ENCODE measurements at places on chromosomes 5 and 9. TPM values are rescaled to one million over a fixed set of nuclear protein-coding genes. Genes with fewer than 3 reads are reported as not detected.

The LCN10 gene
- total RNA-seq = 9.2 TPM

- peak; percentile 82 for DNase-seq
Observed at GRCh38 chr9:137989999-137990715, 112.6 kb downstream of the CACNA1B start.

The PCDHGA4 gene
- 4.7 TPM for total RNA-seq

- DNase-seq = no peak
Observed at GRCh38 chr9:89476546-89476945, 21.4 kb downstream of the SEMA4D start.
